ENCODE measurements at places on chromosomes 12 and 14. TPM values are rescaled to one million over a fixed set of nuclear protein-coding genes. Genes with fewer than 3 reads are reported as not detected.

CEP128 gene
- 2.4 TPM for total RNA-seq

ELK3 gene
- 146 TPM for total RNA-seq

DAO gene
- not detected for total RNA-seq

KRT79 gene
- total RNA-seq: not detected

SSPN gene
- total RNA-seq: 0.76 TPM
